NT2/D1 (cell line): ENCODE measurements at places on chromosomes 13 and 19.
A peak's percentile ranks its signal among the peaks of the same experiment; 100 is the strongest.

GRCh38 chr13:28356561-28357021, 138.3 kb downstream of the FLT1 start:
- DNase-seq: no peak

DNA sequence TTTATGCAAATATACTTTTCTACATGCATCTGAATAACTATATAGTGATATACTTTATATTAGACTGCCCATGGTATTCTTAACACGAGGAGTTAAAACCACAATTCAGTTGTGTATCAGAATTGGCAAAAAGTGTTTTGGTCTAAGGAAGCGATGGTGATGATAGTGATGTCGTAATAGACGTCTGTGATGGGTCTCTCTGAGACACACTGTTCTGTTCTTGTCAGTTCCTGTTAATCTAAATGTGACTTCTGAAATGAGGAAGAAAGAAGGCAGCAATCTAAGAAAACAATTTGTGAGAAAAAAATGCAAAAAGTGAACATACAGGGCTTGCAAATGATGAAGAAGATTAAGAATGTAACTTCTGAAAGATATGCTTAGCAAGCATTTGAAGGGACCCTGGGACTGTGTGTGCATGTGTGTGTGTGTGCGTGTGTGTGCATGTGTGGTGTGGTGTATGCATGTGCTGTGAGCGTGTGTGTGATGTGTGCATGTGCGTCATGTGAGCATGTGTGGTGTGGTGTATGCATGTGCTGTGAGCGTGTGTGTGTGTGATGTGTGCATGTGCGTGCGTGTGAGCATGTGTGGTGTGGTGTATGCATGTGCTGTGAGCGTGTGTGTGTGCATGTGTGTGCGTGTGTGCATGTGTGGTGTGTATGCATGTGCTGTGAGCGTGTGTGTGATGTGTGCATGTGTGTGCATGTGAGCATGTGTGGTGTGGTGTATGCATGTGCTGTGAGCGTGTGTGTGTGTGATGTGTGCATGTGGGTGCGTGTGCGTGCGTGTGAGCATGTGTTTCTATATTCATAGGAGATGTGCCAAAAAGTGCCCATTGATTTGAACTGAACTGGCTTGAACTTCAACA, 131.8 kb downstream of the IRS2 start:
- no peak for DNase-seq

DNA sequence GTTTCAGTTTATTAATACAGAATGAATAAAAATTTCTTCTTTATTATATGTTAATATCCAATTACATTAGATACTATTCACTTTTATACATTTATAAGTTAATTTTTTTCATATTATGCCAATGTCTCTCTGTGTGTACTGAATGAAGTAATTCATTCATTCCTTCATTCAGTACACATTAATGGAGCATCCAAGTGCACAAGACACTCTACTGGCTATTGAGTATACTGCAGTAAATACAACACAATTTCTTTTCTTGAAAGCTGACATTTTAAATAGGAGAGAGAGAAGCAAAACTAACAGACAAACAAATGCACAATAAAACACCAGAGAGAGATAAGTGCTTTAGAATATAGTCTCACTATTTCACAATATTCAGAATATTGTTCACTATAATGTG, 1038.3 kb upstream of the SPRY2 start:
- no peak for DNase-seq

GRCh38 chr19:51079481-51080110, 3.1 kb downstream of the KLK14 start:
- DNase-seq: no peak

DNA sequence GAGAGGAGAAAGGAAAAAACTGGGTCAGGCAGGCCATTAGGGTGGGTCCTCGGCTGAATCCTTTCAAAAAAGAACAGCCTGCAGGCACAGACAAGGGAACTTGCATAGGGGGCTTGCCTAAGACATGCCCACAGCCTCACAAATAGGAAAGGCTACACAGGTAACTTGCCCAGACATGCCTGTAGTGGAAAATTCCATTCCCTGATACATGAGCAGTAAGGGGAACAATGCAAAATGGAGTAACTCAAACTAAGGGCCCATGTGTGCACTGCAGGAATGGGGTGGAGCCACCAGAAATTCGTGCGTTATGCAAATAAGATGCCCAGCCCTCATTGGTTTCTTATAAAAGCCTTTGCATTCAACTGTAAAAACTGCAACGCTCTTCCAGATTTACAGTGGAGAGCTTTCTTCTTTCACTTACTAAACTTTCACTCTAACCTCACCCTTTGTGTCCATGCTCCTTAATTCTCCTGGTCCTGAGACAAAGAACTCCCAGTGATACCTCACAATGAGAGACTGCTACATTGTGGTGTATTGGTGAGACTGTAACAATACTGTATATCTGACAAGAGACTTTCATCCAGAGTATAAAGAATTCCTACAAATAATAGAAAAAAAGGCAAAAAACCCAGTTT, 59.5 kb upstream of the SLITRK1 start:
- DNase-seq: no peak

GRCh38 chr19:49056101-49056901, 1.2 kb downstream of the CGB7 start:
- no peak for DNase-seq

DNA sequence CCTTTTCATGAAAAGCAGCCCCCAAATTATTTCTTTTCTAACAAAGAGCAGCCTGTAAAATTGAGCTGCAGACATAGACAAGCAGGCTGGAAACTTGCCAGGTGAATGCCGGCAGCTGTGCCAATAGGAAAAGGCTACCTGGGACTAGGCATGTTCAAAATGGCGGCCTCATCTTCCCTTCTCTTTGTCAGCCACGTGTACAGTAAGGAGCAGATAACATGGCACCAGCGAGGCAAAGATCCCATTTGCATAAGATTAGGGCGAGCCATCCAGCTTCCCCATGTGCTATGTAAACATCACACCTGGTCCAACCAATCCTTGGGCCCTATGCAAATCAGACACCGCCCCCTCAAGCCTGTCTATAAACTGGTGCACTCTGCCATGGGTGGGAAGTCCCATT, 31.2 kb upstream of the CACNA1A start:
- DNase-seq: peak; percentile 47

DNA sequence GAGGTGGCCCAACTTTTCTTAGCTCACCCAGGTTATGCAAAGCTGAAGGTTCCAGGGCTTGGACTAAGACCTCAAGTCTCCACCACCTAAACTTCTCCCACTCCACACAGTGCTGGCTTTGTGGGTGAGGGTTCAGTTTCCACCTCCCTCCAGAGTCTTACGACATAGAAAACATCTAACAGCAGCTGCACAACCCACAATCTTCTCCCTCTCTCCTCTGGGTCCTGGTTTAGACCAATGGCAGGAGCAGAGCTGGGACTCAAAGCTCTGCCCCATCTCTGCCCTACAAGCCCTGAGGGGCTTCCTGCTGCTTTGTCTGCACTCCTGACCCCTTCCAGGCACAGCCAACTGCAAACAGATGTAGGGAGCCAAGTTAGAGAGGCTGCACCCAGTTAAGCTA, 16.0 kb downstream of the IRGC start:
- DNase-seq: no peak

DNA sequence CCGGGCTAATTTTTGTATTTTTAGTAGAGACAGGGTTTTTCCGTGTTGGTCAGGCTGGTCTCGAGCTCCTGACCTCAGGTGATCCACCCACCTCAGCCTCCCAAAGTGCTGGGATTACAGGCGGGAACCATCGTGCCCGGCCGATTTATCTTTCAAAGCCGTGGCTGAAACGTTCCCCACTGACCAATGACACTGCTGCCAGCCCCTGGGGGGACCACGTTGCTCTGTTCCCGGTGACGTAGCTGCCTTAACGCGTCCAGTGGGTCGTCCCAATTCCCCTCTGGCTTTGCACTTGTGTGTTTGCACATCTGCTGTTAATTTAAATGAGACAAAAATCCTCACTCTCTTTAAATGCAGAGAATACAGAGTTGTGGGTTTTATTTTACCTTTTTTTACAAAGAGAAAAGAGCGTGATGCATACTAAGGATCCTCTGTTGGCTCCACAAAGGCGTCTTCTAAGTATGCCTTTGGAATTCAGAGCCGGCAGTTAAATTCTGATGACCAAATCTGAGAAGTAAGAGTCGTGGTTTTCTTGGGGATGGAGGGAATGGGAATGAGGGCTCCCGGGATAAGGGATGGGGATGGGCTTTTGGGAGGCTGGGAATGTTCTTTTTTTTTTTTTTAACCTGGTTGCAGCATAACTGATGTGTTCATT, 18.6 kb upstream of the LMTK3 start:
- no peak for DNase-seq

- no peak for DNase-seq
Measured at GRCh38 chr13:77353995-77354394, 27.1 kb upstream of the MYCBP2 start.

DNA sequence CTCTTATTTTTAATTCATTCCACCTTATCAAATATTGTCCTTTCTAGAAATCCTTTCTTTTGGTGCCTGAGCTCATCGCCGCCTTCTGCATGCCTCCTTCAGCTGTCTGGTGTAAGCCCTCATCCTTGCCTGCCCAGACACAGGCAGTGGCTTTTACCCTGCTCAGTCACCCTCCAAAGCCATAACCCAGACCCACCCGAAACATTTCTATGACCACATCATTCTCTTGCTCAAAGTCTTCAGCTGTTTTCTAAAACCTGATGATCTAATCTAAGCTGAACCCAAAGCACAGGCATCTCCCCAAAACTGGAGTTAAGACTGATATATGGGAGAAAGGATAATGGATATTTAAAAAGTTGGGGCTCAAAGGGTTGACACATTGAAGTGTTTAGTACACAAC, 753.7 kb upstream of the SGCG start:
- no peak for DNase-seq

- DNase-seq: no peak
Measured at GRCh38 chr19:27775395-27775794, 1437.6 kb downstream of the UQCRFS1 start.

GRCh38 chr19:34960103-34960805, 3.8 kb downstream of the ZNF792 start:
- no peak for DNase-seq

DNA sequence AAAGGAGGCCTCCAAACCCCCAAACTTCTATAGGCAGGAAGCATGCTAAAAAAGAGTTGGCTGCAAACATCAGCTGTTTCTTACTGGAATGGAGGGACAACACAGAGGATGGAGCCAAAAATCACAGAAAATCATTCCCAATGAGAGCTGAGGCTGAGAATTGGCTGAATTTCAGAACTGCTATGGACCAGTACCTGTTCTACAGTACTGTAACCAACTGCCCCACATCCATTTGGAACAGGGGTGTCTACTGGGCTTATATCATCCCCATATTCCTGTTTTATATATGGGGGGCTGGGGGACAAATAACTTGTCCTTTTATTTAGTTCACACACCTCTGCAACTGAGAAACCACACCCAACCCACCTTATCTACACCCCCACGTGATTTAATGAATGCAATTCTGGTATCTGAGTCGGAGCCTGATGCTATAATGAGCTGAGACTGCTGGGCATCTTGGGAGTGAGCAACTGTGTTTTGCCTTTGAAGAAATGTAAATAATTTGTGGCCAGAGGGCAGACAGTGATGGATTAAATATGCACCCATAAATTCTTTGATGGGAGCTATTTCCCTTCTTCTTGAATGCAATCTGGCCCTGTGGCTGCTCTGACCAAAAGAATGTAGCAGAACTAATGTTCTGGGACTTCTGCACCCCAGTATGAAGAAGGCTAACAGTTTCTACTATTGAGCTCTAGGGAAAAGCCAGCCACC, 82.6 kb downstream of the TBC1D4 start:
- DNase-seq: no peak

DNA sequence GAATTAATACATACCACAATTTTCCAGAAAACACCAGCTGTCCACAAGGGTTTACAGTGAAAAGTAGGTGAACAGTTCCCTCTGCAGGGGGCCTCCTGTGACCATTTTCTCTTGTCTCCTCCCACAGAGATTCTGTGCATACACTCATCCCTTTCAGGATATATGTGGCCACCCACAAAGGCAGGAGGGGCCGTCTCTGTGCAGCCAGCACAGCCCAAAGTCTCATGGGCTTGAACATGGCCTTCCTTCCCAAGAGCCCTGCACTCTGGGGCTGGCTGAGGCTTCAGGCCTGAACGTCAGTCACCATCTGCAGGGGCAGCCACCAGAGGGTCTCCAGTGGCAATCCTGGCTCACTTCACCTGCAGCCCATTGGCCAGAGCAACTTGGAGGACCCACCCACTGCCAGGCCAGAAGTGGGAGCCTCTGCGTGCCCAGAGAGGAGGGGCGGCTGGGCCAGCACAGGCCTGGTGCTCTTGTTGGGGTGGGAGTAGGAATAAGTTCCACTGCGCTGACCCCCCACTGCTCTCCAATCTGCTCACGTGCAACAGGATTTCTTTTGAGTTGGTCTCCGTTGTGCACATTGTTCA, 25.1 kb downstream of the TMEM161A start:
- no peak for DNase-seq
